Fibroblast of the aortic adventitia (primary cell): ENCODE measurements at places on chromosomes 7 and 10.

DNA sequence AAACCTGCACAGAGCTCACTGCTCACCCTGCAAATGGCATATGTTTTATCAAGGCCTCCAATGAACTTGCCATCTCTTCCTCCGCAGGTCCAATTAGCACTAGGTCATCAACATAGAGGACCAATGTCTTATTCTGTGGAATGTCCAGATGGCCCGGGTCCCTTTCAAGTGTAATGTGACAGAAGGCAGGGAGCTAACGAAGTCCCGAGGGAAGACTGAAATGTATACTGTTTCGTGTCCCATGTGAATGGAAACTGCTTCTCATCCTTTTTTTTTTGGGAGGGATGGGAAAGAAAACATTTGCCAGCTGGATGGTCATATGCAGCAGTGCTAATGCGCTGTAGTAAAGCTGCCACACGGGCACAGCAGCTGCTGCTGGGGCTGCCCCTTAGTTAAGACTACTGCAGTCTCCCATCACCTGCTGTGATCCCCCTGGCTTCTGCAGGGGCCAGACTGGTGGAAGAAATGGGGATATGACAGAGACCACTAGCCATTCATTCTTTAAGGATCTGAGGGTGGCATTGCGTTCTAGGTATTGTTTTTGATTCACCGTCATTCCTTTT lies 61.7 kb upstream of the CCNY start:
- no peak for DNase-seq

- peak; percentile 46 for DNase-seq
Observed at GRCh38 chr10:74234569-74234968, 83.5 kb downstream of the ADK start.

- DNase-seq = no peak
Observed at GRCh38 chr10:70404787-70405036, 767 bp downstream of the EIF4EBP2 start.

DNA sequence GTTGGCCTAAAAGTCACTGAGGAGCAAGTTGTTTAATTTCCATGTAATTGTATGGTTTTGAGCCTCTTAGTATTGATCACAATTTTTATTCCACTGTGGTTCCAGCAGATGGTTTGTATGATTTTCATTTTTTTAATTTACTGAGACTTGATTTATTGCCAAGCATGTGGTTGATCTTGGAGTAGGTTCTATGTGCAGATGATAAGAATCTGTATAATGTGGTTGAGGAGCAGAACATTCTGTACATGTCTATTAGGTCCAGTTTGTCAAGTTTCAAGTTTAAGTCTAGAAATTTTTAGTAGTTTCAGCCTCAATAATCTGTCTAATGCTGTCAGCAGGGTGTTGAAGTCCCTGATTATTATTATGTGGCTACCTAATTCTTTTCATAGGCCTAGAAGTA lies 22.7 kb upstream of the ZWINT start:
- DNase-seq = no peak

GRCh38 chr10:119724593-119725516 lies 995 bp upstream of the INPP5F start:
- DNase-seq = peak; percentile 27

DNA sequence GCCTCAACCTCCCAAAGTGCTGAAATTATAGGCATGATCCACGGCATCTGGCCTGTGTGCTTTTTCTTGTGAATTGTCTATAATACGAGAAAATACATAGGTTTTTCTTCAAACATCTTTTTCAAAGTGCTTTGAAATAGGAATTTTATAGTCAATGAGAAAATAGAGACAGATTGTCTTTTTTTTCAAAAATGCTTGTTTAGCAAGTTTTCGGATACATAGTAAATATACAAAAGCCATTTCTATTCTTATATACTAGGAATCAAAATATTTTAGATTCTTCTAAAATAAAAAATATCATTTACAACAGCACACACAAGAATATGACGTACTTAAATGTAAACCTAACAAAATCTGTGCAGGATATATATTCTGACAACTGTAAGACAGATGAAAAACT lies 1.6 kb upstream of the LYZL2 start:
- DNase-seq = no peak

- no peak for DNase-seq
Observed at GRCh38 chr7:134763960-134764359, 15.5 kb upstream of the CALD1 start.

GRCh38 chr7:138781004-138781403 lies 16.8 kb upstream of the TMEM213 start:
- DNase-seq = no peak

GRCh38 chr10:11424456-11425295 lies 186.8 kb downstream of the USP6NL start:
- DNase-seq = peak; percentile 60

DNA sequence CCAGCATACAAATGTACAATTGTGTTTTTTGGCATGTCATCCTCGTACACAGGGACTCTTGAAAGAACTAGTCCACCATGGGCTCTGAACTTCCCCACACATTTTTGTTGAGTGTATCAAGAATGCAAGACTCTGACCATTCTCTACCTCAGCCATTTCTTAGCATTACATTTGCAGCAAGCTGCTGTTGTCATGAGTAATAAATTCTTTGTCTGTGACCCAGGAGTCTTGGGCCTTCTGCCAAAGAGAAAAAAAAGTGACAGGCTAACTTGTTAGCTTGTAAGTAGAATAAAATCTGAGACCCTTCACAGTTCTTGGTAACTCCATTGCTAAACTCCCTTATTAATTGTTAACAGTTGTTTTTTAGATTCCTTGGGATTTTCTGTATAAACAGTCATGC lies 542.3 kb upstream of the MBL2 start:
- peak; percentile 93 for DNase-seq
